Activated T-helper 1 cell treated with anti-CD3 and anti-CD28 coated beads, Interleukin-12 subunit alpha, Interleukin-12 subunit beta, Interleukin-2, Interleukin-4 antibody, amounts not matched to agents 30 ng/mL and 10 ng/mL and 1 ng/mL, durations not matched to agents 14 hours and 24 hours and 36 hours (primary cell): ENCODE measurements at places on chromosomes 3 and 15. TPM values are rescaled to one million over a fixed set of nuclear protein-coding genes. Genes with fewer than 3 reads are reported as not detected.
A peak's percentile ranks its signal among the peaks of the same experiment; 100 is the strongest.

DNA sequence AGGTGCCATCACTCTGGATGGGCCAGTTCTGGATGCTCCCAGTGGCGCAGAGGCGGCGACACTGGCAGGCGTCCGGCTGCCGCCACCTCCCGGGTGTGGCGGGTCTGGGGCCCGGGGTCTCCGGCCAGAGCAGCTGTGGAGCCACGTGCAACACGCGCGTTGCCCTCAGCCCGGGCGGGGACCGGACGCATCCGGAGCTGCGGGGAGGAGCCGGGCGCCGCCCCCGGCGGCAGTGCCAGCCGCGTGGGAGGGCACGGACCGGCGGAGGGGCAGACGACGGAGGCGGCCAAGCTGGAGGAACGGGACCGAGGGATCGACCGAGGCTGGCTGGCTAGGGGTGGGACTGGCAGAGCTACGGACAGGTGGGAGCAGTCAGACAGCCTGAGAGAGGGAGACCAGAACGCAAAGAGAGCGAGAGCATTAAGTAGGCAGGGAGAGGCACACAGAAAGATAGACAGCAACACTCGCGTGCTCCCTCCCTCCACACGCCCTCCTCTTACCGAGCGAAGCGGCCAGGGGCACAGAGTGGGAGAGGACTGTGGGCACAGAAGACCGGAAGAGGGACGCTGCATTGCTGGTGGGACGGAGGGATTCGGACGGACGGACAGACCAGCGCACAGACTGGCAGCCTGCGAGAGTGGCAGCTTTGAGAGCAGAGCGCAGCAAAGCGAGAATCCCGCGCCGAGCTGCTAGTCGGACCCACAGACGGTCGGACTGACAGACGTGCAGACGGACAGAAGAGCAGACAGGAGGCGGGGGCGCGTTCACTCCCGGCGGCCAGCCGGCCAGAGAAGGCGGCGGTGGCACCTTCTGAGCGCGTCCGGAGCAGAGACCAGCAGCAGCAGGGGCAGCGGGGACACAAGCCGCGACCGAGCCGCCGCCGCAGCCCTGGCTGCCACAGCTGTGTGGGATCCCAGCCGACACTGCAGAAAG, at the start of gene ARPP21:
ARPP21 (plus strand) TSS at position 272 of the 933 bp plus-strand sequence. CDS start 42,227 bp downstream, outside the sequence.
- no peak for DNase-seq
- H3K27ac ChIP-seq, result no peak within 1 kb of the TSS
- no peaks in the 10 kb centered on the region for H3K36me3 ChIP-seq
- peaks cover 5% of the 10 kb centered on the region for H3K4me1 ChIP-seq
- H3K27me3 ChIP-seq, result peaks cover 37% of the 10 kb centered on the region

DNA sequence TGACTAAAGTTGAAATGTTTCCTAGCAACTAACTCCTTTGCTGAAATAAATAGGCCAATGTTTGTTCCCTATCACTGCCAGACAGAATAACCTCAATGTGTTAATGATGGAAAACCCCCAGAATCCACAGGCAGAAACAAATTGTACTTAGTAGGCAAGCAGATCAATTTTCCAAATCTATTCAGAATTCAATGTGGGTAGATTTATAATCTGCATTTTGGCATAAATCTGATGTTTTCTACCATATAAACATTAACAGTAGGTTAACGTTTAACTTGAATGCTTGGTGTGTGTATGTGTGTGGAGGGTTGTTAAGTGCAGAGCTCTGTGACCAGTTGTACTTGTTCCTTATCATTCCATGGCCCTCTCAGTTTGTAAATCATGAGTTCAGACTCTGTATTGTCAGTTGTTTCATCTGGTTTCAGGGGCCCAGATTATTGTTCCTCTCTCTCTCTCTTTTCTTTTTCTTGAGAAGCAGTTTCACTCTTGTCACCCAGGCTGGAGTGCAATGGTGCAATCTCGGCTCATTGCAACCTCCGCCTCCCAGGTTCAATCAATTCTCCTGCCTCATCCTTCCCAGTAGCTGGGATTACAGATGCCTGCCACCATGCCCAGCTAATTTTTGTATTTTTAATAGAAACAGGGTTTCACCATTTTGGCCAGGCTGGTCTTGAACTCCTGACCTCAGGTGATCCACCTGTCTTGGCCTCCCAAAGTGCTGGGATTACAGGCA, 32.8 kb downstream of the PLSCR1 start:
- H3K27ac ChIP-seq, result peak overlapping the region; percentile 15
- H3K4me3 ChIP-seq, result no peak overlapping the region
- H3K4me1 ChIP-seq, result peaks cover 42% of the 10 kb centered on the region
- peaks cover 42% of the 10 kb centered on the region for H3K36me3 ChIP-seq
- no peaks in the 10 kb centered on the region for H3K27me3 ChIP-seq

DNA sequence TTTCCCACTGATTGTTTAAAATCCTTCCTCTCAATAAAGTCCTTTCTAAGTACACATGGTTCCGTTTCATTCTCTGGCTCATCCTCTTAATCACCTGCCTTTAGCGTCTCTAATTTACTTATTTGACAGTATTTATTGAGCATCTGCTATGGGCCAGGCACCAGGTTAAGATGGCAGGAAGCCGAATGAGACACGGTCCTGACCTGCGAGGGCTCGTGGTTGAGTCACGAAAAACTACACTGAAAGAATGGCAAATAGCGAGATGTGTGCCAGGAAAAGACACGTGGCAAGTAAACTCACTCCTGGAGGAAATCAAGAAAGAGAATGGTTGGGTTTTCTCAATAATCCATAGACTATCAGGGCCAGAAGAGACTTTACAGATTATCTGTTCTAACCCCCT, 60.9 kb downstream of the HES1 start:
- H3K4me3 ChIP-seq, result no peak overlapping the region
- no peak for DNase-seq
- no peak overlapping the region for H3K27ac ChIP-seq
- H3K4me1 ChIP-seq, result peaks cover 39% of the 10 kb centered on the region
- peaks cover 10% of the 10 kb centered on the region for H3K36me3 ChIP-seq

- H3K27ac ChIP-seq, result no peak overlapping the region
- H3K27me3 ChIP-seq, result peaks cover 6% of the 10 kb centered on the region
- H3K36me3 ChIP-seq, result peaks cover 2% of the 10 kb centered on the region
These were observed 74.6 kb upstream of the LEKR1 start for GRCh38 chr3:156751461-156752025.

DNA sequence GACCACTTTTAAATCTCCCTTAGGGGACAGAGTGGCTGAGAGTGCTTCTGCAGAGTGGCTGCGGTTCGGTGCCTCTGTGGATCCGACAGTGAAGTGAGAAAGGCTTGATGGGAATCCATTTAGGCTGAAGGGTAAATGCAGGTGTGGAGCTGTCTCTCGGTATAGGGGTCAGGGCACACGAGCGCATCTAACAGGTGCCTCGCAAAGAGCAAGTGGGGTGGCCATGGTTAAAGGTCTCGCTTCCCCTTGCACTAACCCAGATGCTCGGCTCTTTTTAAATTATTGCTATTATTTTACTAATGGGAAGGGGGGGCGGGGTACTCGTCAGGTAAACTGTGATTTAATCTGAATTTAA, 598 bp upstream of the GJD2 start:
- no peaks in the 10 kb centered on the region for H3K4me1 ChIP-seq
- no peaks in the 10 kb centered on the region for H3K36me3 ChIP-seq
- H3K27ac ChIP-seq, result no peak overlapping the region
- DNase-seq, result no peak
- H3K4me3 ChIP-seq, result no peak overlapping the region
- peaks cover 43% of the 10 kb centered on the region for H3K27me3 ChIP-seq

DNA sequence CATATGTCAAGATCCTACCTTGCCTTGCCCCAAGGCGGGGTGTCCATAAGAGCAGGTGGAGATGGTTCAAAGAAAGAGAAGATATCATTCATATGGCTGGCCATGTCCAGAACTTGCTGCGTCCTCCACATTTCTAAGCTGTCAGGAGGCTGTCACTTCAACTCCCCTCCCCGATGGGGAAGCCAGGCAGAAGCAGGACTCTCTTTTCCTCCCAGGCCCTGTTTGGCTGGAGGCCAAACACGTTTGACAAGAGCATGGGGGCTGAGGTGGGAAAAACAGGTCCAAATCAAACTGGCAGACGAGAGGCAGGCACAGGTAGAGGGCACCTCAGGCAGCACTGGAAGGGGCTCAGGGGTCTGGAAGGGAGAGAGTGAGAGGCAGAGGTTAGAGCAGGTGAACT, 37.7 kb downstream of the MESD start:
- peaks cover 31% of the 10 kb centered on the region for H3K36me3 ChIP-seq
- H3K4me3 ChIP-seq, result no peak overlapping the region
- peaks cover 13% of the 10 kb centered on the region for H3K4me1 ChIP-seq
- H3K27ac ChIP-seq, result no peak overlapping the region
- no peaks in the 10 kb centered on the region for H3K27me3 ChIP-seq

DNA sequence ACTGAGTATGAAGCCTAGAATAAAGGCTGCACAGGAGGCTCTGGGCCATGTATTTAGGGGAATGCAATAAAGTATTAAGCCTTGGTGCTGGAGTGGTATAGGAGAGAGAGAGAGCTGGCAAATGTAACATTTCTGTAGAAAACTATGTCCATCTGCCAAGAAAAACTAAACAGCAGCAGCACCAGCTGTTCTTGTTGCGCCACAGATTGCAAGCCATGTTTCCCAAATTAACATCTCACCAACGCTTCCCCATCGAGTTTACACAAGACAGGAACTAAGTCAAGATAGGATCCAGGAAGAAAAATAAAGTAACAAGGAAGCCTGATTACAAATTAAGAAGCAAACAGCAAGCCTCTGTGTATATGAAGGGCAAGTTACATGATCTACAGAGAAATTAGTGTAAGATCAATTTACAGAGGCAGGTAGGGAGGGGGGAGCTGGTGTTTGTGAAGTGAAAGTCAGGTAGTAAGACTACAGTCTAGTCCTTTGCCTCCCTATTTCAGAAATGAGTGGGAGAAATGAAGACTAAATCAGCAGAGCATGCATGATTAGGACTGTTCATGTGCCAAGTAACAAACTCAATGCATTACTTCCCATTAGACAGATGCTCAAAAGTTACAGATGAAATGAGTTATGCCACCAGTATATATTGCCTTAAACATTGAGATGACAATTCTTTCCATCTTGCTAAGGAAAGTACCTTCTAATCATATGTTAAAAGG, 900.5 kb downstream of the EPHA3 start:
- DNase-seq, result no peak
- no peak overlapping the region for H3K4me3 ChIP-seq
- H3K27ac ChIP-seq, result no peak overlapping the region
- no peaks in the 10 kb centered on the region for H3K36me3 ChIP-seq
- H3K27me3 ChIP-seq, result no peaks in the 10 kb centered on the region
- H3K4me1 ChIP-seq, result no peaks in the 10 kb centered on the region

DNA sequence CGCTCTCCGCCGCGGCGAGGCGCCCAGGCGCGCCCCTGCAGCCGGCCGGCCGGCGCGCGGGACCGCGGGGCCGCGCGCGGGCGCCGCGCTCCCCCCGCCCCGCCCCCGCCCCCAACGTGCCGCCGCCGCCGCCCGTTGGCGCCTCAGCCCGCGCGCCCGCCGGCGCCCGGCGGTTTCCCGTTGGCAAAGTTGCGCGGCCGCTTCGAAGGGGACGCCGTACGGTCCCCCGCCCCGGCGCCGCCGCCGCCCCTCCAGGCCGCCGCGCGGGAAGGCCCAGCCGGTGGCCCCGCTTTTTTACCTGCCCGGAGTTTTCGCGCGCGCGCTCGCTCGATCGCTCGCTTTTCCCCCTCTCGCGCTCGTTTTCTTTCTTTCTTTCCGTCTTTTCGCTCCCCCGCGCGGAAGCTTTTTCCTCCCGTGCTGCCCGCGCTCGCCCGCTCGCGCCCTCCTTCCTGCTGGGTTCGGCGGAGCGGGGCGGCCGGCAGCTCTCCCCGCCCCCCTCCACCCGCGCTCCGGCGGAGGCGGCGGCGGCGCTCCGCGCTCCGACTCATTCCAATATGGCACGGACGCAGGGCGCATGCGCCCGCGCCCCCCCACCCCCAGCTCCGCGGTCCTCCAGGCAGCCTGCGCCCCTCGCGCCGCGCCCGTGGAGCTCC, at the start of gene SFMBT1:
SFMBT1 (minus strand) TSS at position 556 of the 653 bp plus-strand sequence. CDS start 76,945 bp downstream, outside the sequence.
- H3K4me3 ChIP-seq, result peak within 1 kb of the TSS; percentile 95
- peak within 1 kb of the TSS; percentile 91 for H3K27ac ChIP-seq
- peaks cover 38% of the 10 kb centered on the region for H3K4me1 ChIP-seq
- H3K27me3 ChIP-seq, result peaks cover 22% of the 10 kb centered on the region
- DNase-seq, result peak; percentile 60

- DNase-seq, result no peak
- H3K4me3 ChIP-seq, result no peak overlapping the region
- no peaks in the 10 kb centered on the region for H3K36me3 ChIP-seq
- peaks cover 4% of the 10 kb centered on the region for H3K27me3 ChIP-seq
These were observed 336.5 kb downstream of the PTPRG start for GRCh38 chr3:61897848-61898247.

GRCh38 chr3:125010393-125010792, 45.4 kb downstream of the HEG1 start:
- no peaks in the 10 kb centered on the region for H3K27me3 ChIP-seq
- no peak overlapping the region for H3K27ac ChIP-seq
- peaks cover 62% of the 10 kb centered on the region for H3K36me3 ChIP-seq
- H3K4me3 ChIP-seq, result no peak overlapping the region

GRCh38 chr3:169964176-169964575, 2.4 kb upstream of the SEC62 start:
- no peak overlapping the region for H3K27ac ChIP-seq
- peaks cover 9% of the 10 kb centered on the region for H3K36me3 ChIP-seq
- no peak for DNase-seq
- H3K4me3 ChIP-seq, result no peak overlapping the region

DNA sequence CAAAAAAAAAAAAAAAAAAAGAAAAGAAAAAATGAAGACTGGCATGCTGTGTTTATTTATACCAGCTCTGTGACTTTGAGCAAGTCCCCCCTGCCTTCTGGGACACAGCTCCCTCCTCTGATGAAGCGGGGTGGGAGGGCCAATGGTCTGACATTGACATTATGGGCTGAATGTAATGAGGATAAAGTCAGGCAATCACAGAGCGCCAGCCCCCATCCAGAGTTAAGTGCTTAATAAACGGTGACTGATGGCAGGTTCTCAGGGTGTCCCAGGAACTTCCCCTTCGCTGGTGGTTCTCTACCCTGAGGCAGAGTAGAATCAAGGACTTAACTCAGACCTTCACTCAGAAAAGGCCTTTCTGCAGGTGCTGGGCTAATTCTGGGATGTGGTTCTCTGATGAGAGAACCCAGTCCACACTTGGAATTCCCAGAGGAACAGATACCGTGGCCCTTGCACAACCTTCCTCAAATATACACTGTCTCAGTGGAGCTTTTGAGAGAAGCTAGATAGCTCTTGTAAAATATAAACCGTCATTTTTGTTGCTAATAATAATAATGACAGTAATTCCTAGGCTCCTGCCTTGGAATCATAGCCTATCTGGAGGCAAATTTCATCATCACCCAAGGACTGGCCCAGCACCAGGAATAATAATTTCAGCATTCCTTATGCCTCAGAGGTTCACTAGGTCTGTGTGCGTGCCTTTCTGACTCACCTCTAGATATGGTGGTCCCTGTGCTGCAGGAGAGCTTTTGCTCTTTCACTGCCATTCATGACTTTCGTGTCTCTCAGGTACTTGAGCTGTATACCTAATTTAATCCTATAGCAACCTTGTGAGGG, 115.8 kb downstream of the RPLP1 start:
- no peak overlapping the region for H3K4me3 ChIP-seq
- peaks cover under 1% of the 10 kb centered on the region for H3K4me1 ChIP-seq
- H3K27ac ChIP-seq, result no peak overlapping the region
- no peak for DNase-seq
- peaks cover 6% of the 10 kb centered on the region for H3K27me3 ChIP-seq

The CACNA2D2 gene
- total RNA-seq, result 0.52 and 0.78 TPM in 2 replicates

The GOLGA8J gene
- 0.23 TPM in 1 of 2 replicates, not detected in the other for total RNA-seq

The GPR171 gene
- 172 and 191 TPM in 2 replicates for total RNA-seq

The TNNC1 gene
- total RNA-seq, result 0.32 and 0.67 TPM in 2 replicates

The SLC25A38 gene
- 40.0 and 43.1 TPM in 2 replicates for total RNA-seq

The FAM174B gene
- 2.0 and 4.9 TPM in 2 replicates for total RNA-seq
